Upper lobe of left lung (tissue), 6 donors: ENCODE measurements at places on chromosomes 2 and 18. TPM values are rescaled to one million over a fixed set of nuclear protein-coding genes. Genes with fewer than 3 reads are reported as not detected.

Gene IL1F10
- not detected for total RNA-seq

Gene SLC9A4
- not detected for total RNA-seq

Gene CLEC4F
- total RNA-seq = 0.78 TPM

Gene UPP2
- not detected for total RNA-seq

Gene DTNA
- total RNA-seq = 7.2 TPM

Gene KCMF1
- 6.3 TPM for total RNA-seq

Gene SSB
- total RNA-seq = 53.9 TPM

Gene GKN1
- not detected for total RNA-seq

Gene UGT1A8
- total RNA-seq = not detected

Gene PGAP1
- 4.2 TPM for total RNA-seq

Gene NTSR2
- total RNA-seq = not detected

Gene ACADL
- total RNA-seq = 103 TPM

Gene EMX1
- total RNA-seq = not detected

Gene DHX57
- total RNA-seq = 8.0 TPM

Gene TTC39C
- total RNA-seq = 31.5 TPM

Gene CHRND
- total RNA-seq = not detected

Gene SNED1
- 39.8 TPM for total RNA-seq

Gene CTAGE1
- not detected for total RNA-seq

Gene GPR75
- total RNA-seq = 2.3 TPM

Gene C2orf81
- 12.3 TPM for total RNA-seq

Gene ZAP70
- 12.8 TPM for total RNA-seq

Gene SERPINB11
- not detected for total RNA-seq

Gene HNMT
- 46.5 TPM for total RNA-seq

Gene ACKR3
- 14.6 TPM for total RNA-seq

Gene GPR155
- 2.2 TPM for total RNA-seq

Gene IL1B
- 13.1 TPM for total RNA-seq

Gene FN1
- 310 TPM for total RNA-seq

Gene DUSP2
- total RNA-seq = 7.9 TPM

Gene COX5B
- 177 TPM for total RNA-seq

Gene CNRIP1
- total RNA-seq = 11.4 TPM

Gene ARHGAP28
- 10.3 TPM for total RNA-seq

Gene YES1
- total RNA-seq = 67.6 TPM

Gene PRSS56
- not detected for total RNA-seq

Gene INO80D
- 50.3 TPM for total RNA-seq

Gene TCF23
- 0.13 TPM for total RNA-seq

Gene ZSWIM2
- not detected for total RNA-seq

Gene MYO5B
- 57.4 TPM for total RNA-seq

Gene ZBTB7C
- total RNA-seq = 12.8 TPM

Gene ARL4C
- total RNA-seq = 33.1 TPM

Gene HRH4
- not detected for total RNA-seq

Gene ERCC3
- 178 TPM for total RNA-seq

Gene CDK15
- total RNA-seq = 0.10 TPM

Gene NXPH2
- total RNA-seq = not detected

Gene EFEMP1
- 65.0 TPM for total RNA-seq

Gene SNORC
- total RNA-seq = 2.1 TPM

Gene OR6B3
- total RNA-seq = not detected

Gene GNLY
- 24.7 TPM for total RNA-seq

Gene MARCO
- 295 TPM for total RNA-seq

Gene LIMS2
- 101 TPM for total RNA-seq

Gene EGR4
- total RNA-seq = not detected

Gene ZSCAN30
- 32.0 TPM for total RNA-seq

Gene AMER3
- not detected for total RNA-seq

Gene NDC80
- 1.4 TPM for total RNA-seq

Gene AQP12B
- total RNA-seq = not detected

Gene FAM237A
- total RNA-seq = not detected

Gene CPO
- total RNA-seq = not detected

Gene RAB6C
- not detected for total RNA-seq

Gene ANKRD30B
- total RNA-seq = not detected

Gene OXER1
- total RNA-seq = 3.1 TPM

Gene MATN3
- total RNA-seq = 9.2 TPM
